ENCODE measurements at places on chromosomes 11 and 22. TPM values are rescaled to one million over a fixed set of nuclear protein-coding genes. Genes with fewer than 3 reads are reported as not detected.
A peak's percentile ranks its signal among the peaks of the same experiment; 100 is the strongest.

DNA sequence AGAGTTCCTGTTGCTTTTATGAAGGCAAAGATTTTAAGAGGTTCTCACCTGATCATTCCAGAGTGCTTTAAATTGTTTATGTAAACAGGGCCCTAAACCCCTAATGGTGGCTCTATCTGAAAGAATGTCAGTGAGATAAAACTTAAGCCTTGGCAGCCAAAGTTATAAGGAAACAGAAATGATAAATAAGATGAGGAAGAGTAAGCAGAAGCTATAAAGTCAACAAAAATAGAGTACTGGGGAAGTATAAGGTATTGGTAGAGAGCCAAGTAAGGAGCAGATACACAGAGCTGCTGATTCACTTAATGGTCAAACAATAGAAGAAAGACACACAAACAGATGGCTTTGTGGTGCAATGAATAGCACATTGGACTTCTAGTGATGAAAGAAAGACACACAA lies 37.9 kb downstream of the TMPRSS5 start:
- no peak for DNase-seq

DNA sequence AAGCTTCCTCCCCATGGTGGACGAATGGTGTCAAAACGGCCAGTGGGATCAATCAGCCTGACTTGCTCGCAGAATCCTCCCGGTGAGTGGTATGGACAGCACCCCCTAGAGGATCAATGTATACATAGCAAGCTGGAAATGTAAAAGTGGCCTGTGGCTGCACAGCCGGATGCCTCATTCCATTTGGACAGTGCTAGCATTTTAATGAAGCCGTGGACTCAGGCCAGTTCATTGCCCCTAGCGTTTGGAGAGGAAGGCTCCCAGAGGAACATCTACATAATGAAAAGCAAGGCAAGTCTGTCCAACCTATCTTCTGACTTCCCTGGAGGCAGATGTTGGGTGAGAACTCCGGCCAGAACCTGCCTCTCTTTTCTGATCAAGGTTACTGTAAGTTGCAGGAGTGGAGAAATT lies 942.3 kb downstream of the NTM start:
- DNase-seq, result no peak

The CHEK1 gene
- total RNA-seq, result 24.2 TPM

The KREMEN1 gene
- total RNA-seq, result 18.7 TPM

The TYMP gene
- 8.4 TPM for total RNA-seq

- no peak for DNase-seq
Observed at GRCh38 chr11:79406376-79406775, 34.5 kb downstream of the TENM4 start.

The PLEKHB1 gene
- total RNA-seq, result 4.0 TPM

The OR52H1 gene
- total RNA-seq, result not detected

DNA sequence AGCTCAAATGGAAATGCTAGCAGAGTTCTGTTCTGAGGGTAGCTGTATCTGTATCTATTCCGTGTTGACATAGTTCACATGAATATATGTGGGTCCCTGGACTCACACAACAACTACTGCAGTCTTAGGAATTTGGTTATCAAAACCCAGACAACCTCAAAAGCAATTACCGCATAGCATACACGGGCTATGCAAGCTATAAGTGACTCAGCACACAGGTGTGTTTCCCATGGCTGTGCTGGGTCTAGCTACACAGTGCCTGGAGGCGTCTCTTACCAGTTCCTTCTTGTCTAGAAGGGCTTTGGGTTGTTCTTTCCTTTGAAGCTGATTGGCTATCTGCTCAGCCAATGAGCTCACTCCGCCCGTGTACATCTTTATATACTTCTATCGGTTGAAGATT lies 98.2 kb upstream of the BID start:
- DNase-seq, result peak; percentile 97

DNA sequence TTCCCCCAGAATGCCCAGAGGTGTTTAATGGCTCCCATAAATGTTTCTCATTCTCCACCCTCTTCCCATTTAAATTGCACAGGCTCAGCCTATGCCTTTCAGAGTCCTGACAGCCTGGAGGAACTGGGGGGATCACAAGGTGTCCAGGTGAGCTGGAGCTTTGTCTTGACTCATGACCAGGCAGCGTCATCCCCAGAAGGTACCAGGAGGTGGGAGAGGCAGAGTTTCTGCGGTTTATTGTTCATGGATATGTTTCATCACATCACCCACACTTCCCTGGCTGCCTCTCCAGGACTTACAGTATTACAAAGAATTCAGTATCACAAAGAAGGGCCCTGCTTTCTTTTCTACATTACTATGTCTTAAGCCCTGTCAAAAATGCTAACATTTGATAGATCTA lies 103.2 kb upstream of the GALNT18 start:
- peak; percentile 98 for DNase-seq

DNA sequence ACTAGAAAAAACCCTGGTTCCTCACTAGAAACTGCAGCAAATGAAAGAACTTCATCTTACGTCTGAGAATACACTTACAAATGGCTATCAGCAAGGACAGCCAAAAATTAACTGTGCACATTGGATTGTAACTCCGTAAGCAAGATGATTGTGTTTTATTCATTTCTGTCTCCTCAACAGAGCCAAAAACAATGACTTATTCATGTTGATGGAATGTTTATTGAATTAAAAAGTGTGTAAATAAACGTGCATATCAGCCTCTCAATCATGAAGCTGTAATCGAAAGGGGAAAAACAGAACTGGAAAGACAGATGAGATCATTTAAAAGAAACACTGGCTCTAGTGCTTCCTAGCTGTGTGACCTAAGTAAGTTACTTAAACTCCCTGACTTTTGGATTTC lies 307.5 kb upstream of the ZC3H12C start:
- no peak for DNase-seq

DNA sequence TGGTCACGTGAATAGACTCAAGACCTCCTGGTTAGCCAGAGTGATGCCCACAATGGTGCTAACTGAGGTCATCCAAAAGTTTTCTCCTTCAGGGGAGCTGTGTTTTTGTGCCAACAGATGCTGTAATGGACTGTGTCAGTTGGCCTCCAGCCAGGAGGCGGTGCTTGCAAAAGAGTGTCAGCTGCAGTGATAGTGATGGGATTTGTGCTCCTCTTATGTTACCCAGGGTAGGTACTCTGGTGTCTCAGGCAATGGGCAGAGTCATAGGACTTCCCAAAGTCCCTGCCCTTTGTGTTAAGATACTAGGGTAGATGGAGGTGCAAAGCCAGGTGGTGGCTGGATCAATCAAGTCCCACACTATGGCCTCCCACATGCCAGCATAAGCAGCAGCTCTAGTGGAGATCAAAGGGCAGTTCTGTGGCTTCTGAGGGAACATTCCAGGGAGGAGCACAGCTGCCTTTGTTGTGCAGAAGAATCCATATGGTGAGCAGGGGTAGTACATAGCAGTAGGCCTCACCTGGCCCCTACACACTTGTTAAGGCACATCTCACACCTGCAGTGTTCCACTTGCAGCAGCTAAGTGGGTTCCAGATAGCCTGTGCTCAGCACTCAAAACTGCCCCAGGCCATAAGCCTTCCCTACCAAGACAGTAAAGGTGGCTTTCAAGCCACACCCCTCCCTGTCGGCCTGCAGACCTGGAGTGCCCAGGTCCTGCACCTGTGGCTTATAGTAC lies 9.4 kb upstream of the FANCF start:
- DNase-seq, result peak; percentile 29

DNA sequence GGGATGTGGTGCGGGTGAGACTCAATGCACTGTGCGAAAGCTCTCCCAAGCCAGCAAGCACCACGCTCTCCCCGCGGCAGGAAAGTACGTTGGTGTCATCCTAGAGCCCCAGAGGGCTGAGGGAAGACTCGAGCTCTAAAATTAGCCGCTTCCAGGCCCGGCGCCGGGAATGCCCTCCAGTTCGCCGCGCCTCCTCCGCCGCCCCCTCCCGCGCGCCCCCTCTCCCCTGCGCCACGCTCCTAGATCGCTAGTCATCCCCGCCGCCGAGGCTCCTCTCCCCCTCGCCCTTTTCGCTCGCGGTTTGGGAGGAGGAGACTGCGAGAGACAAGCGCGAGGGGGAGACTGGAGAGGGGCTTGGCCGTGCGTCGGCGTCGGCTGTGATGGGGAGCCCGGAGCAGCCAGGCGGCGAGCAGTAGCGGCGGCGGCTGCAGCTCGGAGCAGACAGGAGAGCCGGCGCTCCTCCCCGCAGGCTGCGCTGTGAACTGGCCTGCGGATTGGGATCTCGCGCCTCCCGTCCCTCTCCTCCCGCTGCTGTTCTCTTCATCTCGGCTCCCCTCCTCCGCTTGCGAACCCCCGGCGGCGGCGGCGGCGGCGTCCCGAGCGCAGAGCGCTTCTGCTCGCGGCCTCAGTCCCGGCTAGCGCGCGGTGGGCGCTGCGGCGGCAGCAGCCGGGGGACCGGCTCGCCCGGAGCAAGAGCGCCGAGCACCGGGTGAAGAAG lies at the start of gene FAT3:
Gene FAT3, plus strand, starts transcription at position 412 of the 718 bp plus-strand sequence. CDS start 127,295 bp downstream, outside the sequence.
- DNase-seq, result peak; percentile 26

GRCh38 chr22:23856721-23857605 lies 712 bp upstream of the SLC2A11 start:
- DNase-seq, result peak; percentile 41

DNA sequence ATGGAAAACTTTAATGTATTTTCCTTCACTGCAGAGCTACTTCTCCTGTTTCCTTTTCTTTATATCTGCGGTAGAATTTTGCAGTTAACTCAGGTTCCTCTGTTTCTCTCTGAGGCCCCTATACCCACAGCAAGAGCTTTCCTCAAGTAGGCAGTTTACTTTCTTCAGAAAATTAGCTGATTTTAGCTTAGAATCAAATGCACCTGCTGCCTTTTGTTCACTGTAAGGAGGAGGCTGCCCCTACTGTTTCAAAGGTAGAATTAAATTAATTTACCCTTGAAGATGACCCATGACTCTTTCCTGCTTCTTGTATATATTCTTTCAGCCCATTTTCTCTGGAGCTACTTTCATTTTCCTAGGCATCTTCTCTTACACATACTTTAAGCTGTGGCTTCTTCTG lies 68.7 kb upstream of the GDPD4 start:
- no peak for DNase-seq

DNA sequence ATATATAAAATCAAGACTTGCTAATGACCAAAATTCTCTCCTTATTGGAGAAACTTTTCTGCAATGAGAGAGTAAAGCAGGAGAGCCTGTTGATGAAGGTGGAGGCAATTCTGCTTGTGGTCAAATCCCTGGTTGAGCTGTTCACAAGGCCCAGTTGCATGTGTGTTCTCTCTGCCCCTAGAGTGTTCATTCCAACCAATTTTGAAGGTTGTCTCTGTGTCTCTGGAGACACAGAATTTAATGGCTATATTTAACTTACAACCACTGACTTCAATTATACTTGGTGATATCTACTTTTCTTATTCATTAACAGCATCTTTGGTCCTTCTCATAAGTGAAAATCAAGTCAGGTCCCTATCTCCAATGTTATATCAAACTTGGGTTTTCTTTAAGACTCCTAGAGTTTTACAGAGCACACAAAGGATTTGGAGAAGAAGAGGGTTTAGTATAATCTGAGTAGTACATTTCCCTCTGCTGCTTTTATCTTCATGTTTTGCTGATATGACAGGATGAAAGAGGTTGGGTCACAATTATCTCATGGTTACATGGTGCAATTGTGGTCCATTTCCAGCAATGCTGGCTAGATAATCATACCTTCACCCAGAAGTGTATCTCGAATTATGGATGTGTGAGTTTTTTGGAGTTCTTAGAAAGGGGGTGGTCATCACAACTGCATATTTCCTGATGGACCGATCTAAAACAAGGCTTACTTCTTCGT lies 4.0 kb downstream of the OOSP4A start:
- no peak for DNase-seq

- DNase-seq, result no peak
Observed at GRCh38 chr22:30334646-30335045, 7.9 kb upstream of the TBC1D10A start.

The RBFOX2 gene
- total RNA-seq, result 137 TPM

DNA sequence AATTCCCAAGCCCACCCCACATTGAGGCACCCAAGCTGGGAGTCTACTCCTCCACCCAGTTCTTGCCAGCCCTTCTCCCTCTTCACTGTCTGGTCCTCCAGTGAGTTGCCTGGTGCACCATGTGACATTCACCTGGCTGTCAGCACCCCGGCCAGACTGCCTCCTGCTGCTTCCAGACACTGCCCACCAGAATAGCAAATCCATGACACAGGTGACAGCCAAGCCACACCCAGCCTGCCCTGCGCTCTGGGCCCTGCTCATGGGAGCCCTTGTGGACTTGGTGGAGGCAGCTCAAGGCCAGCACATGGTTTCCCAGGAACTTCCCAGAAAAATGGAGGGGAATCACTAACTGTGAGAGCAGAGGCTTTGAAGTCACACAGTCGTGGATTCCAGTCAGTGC lies 96.3 kb upstream of the CSNK2A3 start:
- no peak for DNase-seq

DNA sequence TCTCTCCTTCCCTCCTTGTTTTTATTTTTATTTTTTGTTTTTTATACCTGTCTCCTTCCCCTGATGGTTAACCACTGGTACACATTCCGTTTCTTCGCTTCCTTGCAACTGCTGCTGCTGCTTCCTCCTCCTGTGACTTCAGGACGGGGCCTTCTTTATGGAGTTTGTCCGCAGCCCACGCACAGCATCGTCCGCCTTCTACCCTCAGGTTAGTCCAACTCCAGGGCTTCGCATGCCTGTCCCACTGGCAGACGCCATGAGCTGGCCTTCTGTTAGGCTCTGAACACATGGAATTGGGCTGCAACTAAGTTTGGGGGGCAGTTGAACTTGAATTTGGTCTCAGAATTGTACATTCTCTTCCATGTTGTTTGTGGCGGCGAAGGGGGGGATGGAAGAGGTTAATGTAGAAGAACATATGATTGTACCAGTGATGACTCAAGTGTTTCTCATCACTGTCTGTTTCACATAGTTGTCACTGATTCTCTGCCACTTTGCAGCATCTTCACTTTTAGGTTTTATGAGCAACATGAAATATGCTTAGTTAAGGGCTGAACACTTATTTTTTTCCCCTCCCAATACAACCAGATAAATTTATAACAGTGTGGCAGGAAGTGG lies 83.0 kb upstream of the YWHAH start:
- DNase-seq, result no peak

DNA sequence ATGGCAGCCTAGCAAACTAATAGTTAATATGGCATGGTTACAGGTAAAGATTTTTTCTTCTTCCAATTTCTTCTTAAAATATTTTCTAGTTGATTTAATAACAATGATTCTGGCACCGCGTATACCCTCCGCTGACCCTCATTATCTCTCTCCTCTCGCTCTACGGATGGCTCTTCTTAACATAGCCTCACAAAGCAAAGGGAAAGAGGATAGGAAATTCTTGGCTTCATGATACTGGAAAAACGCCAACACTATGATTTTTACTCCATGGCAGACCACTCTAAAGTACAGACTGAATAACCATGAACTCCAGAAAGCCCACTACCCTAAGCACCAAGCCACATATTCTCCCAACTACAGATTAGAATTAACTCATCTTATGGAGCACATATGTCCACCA lies 6.1 kb downstream of the PI4KA start:
- DNase-seq, result no peak

GRCh38 chr11:134341805-134342571 lies 10.2 kb downstream of the GLB1L2 start:
- DNase-seq, result no peak

- DNase-seq, result no peak
Observed at GRCh38 chr11:3124821-3125220, 40.3 kb downstream of the OSBPL5 start.

DNA sequence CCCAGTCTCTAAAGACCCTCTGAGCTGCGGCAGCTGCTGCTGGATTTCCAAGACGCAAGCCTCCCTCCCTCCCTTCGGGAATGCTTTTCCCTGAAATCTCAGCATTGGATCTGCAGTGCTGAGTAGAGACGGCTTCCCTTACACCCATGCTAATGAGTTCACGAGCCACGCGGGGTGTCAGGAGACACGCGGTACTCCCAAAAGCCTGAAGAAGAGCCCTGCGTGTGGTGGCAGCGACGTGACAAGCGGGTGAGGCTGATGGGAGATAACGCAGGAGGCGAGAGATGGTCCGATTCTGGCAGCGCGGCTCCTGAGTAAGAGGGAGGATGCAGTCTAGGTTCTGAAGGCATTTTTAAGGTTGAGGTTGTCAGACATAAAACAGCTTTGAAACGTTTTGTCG lies 74.4 kb upstream of the ASPHD2 start:
- no peak for DNase-seq

Data from mammary epithelial cell (primary cell).